A549 (cell line): ENCODE measurements at places on chromosomes 5 and 9. TPM values are rescaled to one million over a fixed set of nuclear protein-coding genes. Genes with fewer than 3 reads are reported as not detected.

CKS2 gene
- 524 to 660 TPM (median 576 TPM) in 3 replicates for polyA plus RNA-seq

SELENOP gene
- 0.08 to 0.17 TPM (median 0.14 TPM) in 3 replicates for polyA plus RNA-seq

CBY3 gene
- polyA plus RNA-seq: not detected in 3 replicates

GLRA1 gene
- not detected in 3 replicates for polyA plus RNA-seq

SLC1A1 gene
- 0.63 to 0.82 TPM (median 0.66 TPM) in 3 replicates for polyA plus RNA-seq

SLC25A2 gene
- polyA plus RNA-seq: not detected in 3 replicates

HRCT1 gene
- polyA plus RNA-seq: 0.22 to 0.41 TPM in 2 of 3 replicates, not detected in the other

PDZD2 gene
- polyA plus RNA-seq: 0.06 to 0.09 TPM (median 0.07 TPM) in 3 replicates

PITX1 gene
- 15.8 to 17.1 TPM (median 16.7 TPM) in 3 replicates for polyA plus RNA-seq

SLC36A2 gene
- not detected in 3 replicates for polyA plus RNA-seq

PCDHGC4 gene
- polyA plus RNA-seq: 0.03 TPM in 1 of 3 replicates, not detected in the others

RHOBTB3 gene
- 7.3 to 11.1 TPM (median 9.1 TPM) in 3 replicates for polyA plus RNA-seq
